ENCODE measurements at places on chromosomes 4 and X. TPM values are rescaled to one million over a fixed set of nuclear protein-coding genes. Genes with fewer than 3 reads are reported as not detected.

The TCEAL6 gene
- not detected for total RNA-seq

The SRPX2 gene
- not detected for total RNA-seq

DNA sequence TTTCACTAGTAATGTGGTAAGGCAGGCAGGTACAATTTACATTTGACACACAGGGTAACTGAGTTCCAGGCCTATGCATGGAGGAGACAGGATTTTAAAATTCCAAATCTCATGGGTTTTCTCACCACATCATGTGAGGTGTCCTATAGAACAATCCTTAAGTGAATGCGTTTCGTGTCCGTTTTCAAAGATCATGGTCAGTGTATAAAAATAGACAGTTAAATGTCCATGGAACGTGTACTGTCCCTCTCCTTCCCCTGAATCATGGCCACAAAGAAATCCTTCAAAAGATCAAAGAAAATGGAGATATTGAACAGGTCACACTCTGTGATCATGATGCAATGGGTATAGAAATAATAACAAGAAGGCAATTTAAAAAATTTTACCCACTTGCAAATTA is 42.0 kb downstream of the LIMCH1 start:
- DNase-seq: no peak

The ZNF711 gene
- total RNA-seq: 0.23 TPM

The TIGD4 gene
- total RNA-seq: 0.24 TPM

DNA sequence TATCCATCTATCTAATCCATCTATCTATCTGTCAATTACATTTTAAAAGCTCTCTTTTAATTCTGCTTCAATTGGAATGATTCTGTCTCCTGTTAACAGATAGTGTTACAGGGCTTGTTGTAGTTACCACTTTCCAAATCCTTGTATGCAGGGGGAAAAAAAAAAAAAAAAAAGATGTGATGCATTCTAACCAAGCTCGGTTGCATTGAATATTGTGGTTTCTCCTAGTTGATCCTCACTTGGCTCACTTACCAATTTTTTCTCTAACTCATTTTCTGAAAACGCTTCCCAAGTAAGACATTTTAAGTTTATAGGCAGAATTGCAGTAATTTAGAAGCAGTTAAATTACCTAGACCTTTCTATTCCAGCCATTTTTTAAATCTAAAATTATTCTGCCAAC is 327.9 kb upstream of the PITX2 start:
- DNase-seq: no peak

- no peak for DNase-seq
Observed at GRCh38 chrX:11135564-11136185, 24.5 kb downstream of the HCCS start.

The FABP2 gene
- not detected for total RNA-seq

All from activated T-helper 1 cell treated with anti-CD3 and anti-CD28 coated beads, Interleukin-12 subunit alpha, Interleukin-12 subunit beta, Interleukin-2, Interleukin-4 antibody, amounts not matched to agents 30 ng/mL and 10 ng/mL and 1 ng/mL, durations not matched to agents 14 hours and 24 hours and 36 hours (primary cell).